ENCODE measurements at places on chromosomes 11 and 22.

GRCh38 chr11:99068832-99069231 lies 48.1 kb downstream of the CNTN5 start:
- DNase-seq: no peak

GRCh38 chr11:2298795-2299761 lies 2.6 kb downstream of the C11orf21 start:
- no peak for DNase-seq

- no peak for DNase-seq
Observed at GRCh38 chr11:62033191-62034035, 66.0 kb upstream of the FTH1 start.

GRCh38 chr11:86162239-86162638 lies 82.3 kb upstream of the EED start:
- no peak for DNase-seq

GRCh38 chr11:11579012-11579988 lies 42.5 kb downstream of the GALNT18 start:
- no peak for DNase-seq

DNA sequence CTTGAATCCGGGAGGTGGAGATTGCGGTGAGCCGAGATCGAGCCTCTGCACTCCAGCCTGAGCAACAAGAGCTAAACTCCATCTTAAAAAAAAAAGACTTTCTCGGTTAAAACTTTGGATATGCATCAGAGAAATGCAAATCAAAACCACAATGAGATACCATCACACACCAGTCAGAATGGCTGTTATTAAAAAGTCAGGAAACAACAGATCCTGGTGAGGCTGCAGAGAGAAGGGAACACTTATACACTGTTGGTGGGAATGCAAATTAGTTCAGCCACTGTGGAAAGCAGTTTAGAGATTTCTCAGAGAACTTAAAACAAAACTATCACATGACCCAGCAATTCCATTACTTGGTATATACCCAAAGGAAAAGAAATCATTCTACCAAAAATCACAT lies 619.4 kb upstream of the KIRREL3 start:
- no peak for DNase-seq

DNA sequence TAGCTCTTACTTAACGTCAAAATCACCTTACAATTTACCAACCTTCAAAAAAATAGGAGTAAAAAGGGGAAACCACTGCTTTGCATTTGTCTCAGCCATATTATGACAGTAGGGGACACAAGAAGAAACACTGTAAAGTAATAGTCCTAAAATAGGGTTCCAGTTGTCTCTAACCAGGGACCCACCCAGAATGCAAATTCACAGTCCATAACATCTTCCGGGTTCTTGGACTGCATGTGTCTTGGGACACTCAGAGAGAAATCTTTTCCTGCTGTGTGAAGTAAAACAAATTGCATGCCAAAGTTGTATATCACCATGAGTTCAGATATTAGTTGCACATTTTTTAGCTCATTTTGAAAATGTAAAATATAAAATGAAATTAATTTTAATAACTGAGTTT lies 69.8 kb upstream of the PGR start:
- DNase-seq: no peak

DNA sequence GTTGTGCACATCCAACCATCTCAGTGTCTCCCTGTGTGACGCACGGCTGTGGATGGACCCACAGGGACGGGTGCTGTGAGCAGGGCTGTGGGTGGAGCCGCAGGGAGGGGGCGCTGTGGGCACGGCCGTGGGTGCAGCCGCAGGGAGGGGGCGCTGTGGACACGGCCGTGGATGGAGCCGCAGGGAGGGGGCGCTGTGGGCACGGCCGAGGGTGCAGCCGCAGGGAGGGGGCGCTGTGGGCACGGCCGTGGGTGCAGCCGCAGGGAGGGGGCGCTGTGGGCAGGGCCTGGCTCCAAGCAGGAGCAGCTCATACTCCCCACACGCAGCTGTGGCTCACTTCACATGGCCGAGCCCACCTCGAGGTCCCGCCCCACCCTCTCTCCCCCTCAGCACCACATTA lies 6.0 kb upstream of the MAPK11 start:
- no peak for DNase-seq

DNA sequence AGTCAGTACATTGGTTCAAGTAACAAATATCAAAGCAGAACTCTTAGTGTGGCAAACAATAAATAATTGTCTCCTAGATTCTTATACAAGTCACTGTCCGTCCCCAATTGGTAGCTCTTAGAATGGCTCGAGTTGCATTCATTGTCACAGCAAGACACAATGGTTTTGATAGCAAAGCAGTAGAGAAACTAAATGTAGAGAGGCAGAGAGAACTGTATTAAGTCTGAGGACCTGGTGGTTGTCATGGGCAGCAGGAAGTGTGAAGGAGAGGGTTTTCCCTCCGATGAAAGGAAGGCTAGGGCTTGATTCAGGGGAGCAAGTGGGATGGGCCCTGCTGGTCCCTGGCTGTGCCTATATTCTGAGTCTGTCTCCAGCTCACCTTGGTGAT lies 36.6 kb downstream of the RCOR2 start:
- no peak for DNase-seq

GRCh38 chr11:123580137-123580536 lies 74.3 kb downstream of the SCN3B start:
- DNase-seq: no peak

DNA sequence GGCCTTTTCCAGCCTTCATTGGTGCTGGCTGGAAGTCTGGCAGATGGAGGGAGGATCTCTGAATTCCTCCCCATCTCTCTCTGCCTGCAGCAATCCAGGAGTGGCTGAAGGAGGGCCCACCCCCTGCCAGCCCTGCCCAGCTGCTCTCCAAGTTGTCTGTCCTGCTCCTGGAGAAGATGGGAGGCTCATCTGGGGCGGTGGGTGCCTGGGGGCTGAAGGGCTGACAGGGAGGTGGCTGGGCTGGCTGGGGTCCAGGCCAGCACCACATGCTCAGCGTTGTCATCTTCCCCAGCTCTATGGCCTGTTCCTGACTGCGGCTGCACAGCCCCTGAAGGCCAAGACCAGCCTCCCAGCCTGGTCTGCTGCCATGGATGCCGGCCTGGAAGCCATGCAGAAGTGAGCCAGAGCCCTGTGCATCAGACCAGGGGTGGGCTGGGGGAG lies 12.2 kb downstream of the TKFC start:
- no peak for DNase-seq

DNA sequence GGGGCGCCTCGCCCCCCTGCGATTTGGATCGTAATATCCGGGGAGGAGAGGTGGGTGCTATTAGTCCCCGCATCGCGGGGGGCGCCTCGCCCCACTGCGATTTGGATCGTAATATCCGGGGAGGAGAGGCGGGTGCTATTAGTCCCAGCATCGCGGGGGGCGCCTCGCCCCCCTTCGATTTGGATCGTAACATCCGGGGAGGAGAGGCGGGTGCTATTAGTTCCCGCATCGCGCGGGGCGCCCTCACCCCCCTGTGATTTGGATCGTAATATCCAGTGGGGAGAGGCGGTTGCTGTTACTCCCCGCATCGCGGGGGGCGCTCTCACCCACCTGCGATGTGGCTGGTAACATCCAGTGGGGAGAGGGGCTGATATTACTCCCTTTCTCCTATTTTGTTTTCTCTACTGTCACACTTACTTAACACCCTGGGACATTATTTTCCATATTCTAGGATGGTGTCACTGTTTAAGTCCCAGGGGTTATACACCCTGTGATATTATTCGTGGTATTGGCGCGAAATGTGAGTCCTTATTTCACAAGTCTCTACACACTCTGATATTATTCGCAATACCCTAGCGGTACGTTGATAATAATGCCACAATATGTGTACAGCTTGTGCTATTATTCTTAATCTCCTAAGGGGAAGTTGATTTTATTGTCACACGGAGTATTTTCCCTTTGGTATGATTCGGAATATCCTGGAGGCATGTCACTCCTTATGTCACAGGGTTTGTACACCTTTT lies 57.8 kb upstream of the ALDH3B2 start:
- no peak for DNase-seq

GRCh38 chr22:41537203-41537602 lies 7.1 kb downstream of the POLR3H start:
- DNase-seq: no peak

- no peak for DNase-seq
Observed at GRCh38 chr22:41198027-41198580, 7.0 kb upstream of the L3MBTL2 start.

- DNase-seq: no peak
Observed at GRCh38 chr11:1866226-1866625, 13.3 kb downstream of the LSP1 start.

GRCh38 chr11:120032766-120033390 lies 105.0 kb downstream of the TRIM29 start:
- no peak for DNase-seq

- no peak for DNase-seq
Observed at GRCh38 chr11:124865902-124866851, 945 bp downstream of the ROBO3 start.

- no peak for DNase-seq
Observed at GRCh38 chr11:6681505-6681904, 1.6 kb downstream of the MRPL17 start.

DNA sequence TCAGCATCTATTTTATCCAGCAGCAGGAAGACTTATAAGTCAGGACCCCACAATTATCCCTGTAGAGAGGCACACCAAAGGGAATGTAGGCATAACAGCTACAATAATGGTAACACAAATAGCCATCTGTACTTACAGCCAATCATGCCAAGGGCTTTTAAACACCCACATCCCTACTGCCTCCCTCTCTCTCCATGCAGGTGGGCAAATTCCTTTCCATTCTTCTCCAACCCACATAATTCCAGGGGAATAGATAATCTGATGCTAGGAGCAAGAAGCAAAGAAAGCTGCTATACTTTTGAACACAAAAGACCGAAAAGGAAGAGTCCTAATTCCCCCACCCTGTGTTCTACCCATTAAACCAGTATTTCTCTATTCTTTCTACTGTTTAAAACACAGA lies 46.7 kb downstream of the RBFOX2 start:
- DNase-seq: no peak

GRCh38 chr11:46692450-46692849 lies 8.0 kb downstream of the ARHGAP1 start:
- no peak for DNase-seq

DNA sequence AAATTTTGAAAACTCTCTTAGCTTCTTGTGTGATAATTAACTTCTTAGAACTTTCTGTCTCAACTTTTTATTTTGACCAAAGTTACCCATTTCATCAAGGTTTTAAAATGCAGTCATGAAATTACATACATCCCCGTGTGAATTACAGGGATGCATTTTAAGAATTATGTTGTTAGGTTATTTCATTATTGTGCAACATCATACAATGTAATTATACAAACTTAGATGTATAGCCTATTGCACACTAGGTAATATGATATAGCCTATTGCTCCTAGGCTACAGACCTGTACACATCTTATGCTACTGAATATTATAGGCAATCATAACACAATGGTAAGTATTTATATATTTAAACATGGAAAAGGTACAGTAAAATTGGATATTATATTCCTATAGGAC lies 228.1 kb upstream of the C11orf87 start:
- no peak for DNase-seq

DNA sequence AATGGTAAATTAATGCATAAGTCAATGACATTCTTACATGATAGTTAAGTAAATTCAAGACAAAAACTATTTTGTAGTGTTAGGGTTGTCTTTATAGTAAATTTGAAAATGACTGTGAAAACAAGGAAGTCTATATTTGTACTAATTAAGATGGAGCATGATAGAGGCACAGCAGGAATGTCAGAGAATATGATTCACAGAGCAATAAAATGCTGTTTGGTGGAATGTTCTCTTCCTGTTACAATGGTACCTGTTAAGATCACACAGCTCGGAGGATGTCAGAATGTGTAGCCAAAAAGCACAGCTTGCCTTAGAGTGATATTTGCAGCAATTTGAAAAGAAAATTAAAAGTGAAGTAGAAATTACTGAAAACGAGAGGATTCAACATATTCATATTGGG lies 2339.7 kb upstream of the RAG2 start:
- DNase-seq: no peak

DNA sequence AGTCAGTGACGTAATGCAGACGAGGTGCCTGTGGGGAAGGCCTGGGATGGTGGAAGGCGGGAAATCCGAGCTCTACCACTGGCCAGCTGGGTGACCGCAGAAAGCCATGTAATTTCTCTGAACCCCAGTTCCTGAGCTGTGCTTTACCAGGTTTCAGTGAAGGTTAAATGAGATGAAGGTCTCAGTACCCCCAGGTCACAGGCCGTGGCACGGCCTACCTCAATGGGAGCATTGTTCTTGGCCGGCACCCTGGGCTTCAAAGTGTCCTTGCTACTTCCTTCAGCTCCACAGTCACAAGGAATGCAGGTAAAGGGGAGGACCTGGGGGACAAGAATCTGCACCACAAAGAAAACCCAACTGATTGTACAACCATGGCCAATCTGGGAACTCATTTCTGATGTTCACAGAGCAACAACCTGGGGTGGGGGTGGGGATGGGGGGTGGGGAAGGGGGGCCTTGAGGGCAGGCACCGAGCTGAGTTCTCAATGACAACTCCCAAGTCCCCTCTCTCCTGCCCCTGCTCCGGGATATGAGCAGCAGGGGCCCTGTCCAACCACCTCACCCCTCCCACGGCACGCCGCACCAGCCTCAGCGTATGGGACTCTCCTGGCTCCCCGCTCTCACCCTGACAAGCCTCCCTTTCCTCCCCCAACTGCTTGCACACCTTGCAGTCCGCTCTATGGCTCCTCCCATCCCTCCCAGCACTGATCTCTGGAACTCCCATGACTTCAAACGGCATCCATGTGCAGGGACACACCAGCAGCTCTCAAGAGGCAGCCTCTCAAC lies 59.1 kb upstream of the ARFGAP3 start:
- DNase-seq: no peak

- no peak for DNase-seq
Observed at GRCh38 chr11:8997451-8997850, 6.3 kb downstream of the NRIP3 start.

DNA sequence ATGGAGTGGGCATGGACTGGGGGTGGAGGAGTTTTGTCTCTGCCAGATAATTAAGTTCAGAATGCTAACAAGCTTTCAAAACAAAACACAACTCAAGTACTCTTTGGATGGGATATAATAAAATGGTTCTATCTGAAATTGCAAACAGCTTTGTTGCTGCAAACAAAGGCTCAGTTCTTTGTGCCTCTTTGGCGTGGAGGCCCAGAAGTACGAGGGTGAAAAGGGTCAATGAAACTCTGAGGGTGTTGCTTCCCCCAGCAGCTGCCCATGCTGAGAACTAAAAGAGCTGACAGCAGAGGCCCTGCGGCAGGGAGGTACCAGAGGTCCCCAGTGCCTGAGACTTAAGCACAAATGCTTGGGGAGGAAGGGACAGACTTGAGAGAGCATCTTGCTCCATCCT lies 26.5 kb upstream of the IGSF22 start:
- DNase-seq: no peak

DNA sequence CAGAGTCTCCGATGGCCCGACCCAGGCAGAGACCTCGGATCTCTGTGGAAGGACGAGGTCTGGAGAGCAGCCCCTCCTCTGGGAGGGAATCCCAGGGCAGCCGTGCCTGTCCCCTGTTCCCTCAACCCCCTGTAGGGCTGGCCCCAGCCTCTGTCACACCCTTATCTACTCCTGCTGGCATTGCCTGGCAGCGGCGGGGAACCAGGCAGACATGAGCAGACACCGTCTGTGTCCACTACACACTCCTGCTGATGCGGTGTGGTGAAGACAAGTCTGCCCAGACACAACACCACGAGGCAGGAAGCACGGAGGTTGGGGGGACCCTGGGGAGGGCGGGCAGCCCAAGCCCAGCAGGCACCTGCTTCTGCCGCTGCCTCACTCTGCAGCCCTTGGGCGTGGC lies 52.5 kb upstream of the A4GALT start:
- no peak for DNase-seq

GRCh38 chr11:65506290-65506771 lies 7.5 kb downstream of the MALAT1 start:
- no peak for DNase-seq

Data from DMS 273 treated with DMSO at 0.1 percent for 48 hours (cell line).